ENCODE measurements at places on chromosomes 3 and 15. TPM values are rescaled to one million over a fixed set of nuclear protein-coding genes. Genes with fewer than 3 reads are reported as not detected.

The LTK gene
- 0.24 TPM for total RNA-seq

The IL17RD gene
- total RNA-seq: 2.2 TPM

The ABCF3 gene
- 116 TPM for total RNA-seq

The PAK6 gene
- total RNA-seq: 7.0 TPM

The ACP3 gene
- 3.8 TPM for total RNA-seq

The TIPARP gene
- total RNA-seq: 91.4 TPM

The HRH1 gene
- total RNA-seq: 9.1 TPM

The MAPKAPK3 gene
- total RNA-seq: 44.6 TPM

The PLA2G4F gene
- total RNA-seq: 0.87 TPM

The CRYBG3 gene
- total RNA-seq: 10.6 TPM

The PLSCR2 gene
- 2.9 TPM for total RNA-seq

The PTX3 gene
- total RNA-seq: 1.8 TPM

The DAPK2 gene
- 1.1 TPM for total RNA-seq

The LRRC31 gene
- total RNA-seq: 2.8 TPM

The SNTN gene
- 0.29 TPM for total RNA-seq

The WDR76 gene
- total RNA-seq: 7.8 TPM

The RAF1 gene
- total RNA-seq: 63.4 TPM

The PRKCD gene
- total RNA-seq: 24.4 TPM

The SCG5 gene
- total RNA-seq: not detected

The SPESP1 gene
- not detected for total RNA-seq

The LRRK1 gene
- total RNA-seq: 20.1 TPM

The CHRNA5 gene
- total RNA-seq: 34.9 TPM

The GOLGA6L4 gene
- total RNA-seq: 2.0 TPM

The TIMP4 gene
- total RNA-seq: 0.28 TPM

The ABI3BP gene
- 5.2 TPM for total RNA-seq

The GOLGA6L10 gene
- total RNA-seq: 0.88 TPM
